ENCODE measurements at places on chromosomes 3 and 15.

DNA sequence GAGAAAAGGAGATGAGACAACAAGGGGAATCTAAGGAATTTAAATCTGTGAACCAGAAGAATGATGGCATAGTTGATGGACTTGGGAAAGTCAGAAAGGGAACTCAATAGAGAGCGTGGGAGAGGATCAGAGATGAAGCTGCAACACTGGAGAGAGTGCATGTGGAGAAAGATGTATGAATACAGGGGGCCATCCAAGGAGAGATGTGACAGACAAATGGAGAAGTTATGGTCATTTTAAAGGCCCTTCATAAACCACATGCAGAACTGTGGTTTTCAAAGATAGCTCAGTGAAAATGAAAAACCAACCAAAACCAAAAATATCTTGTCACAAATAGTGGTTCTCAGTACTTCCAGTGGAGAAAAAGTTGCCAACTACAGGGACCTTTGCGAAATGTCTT, 265.2 kb downstream of the SUCLG2 start:
- no peak for DNase-seq

DNA sequence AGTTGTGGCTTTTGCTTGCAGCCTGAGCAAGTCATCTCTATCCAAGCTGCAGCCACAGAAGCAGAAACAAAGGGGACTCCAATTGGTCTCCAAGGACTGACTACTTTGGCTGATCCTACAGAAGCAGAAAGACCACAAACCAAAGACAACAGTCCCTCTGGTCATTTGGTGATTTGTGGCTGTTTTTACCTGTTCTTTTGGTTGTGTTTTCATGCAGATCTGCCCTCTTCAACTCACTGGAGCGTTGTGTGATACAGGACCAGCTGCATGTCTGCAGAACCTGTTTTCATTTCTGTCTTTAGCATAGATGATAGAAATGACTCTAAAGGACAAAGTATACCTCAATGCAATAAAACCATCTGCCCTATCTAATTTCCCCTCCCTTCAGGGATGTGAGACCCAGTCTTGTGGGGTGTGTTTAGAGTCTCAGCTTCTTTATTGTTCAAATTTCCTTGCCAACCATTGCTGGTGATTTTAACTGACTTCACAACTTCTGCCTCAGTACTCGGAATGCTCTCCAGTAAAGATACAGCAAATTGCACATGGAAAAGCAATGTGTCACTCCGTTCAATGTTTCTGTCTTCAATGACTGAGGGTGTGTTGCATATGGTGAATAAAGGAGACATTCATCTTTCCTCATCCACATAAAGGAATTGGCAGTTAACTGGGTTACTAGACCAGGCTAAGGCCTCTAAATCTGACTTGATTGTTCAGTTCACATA, 48.9 kb upstream of the SLC7A14 start:
- no peak for DNase-seq

- no peak for DNase-seq
These were observed 31.0 kb downstream of the ENTPD3 start for GRCh38 chr3:40417845-40418543.

DNA sequence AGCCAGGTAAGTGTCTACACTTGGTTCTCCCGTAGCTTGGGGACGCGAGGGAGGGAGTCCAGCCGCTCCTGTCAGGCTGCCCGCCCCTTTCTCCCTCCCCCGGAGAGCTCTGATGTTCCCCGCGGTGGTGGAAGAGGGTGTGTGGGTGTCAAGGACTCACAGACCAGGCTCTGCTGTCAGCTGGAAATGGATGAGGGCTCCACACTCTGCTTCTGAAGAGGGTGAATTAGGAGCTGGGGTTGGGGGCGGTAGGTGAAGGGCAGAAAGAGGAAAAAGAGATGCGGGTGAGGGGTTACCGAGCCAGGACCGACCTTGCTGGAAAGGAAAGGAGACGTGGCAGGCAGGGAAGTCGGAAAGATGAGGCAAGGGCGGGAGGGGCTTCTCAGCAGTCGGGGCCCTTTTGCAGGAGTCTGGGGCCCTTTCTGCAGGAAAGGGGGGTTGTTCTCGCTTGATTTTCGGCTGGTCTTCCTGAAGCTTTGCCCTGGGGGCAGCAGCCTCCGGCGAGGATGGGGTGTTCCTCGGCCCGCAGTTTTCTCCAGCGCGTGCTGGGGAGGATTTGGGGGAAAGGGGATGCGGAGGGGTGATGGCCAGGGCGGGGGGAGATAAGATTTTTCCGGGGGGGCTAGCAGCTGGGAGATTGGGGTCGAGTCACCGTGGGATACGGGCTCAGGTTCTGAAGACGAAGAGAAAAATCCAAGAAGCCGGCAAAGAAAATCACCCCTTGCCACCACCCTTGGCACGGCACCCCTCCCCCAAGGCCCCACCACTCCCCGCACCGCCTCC, 602 bp upstream of the BAHD1 start:
- no peak for DNase-seq

- no peak for DNase-seq
These were observed 620.5 kb upstream of the TBL1XR1 start for GRCh38 chr3:177817751-177818150.

DNA sequence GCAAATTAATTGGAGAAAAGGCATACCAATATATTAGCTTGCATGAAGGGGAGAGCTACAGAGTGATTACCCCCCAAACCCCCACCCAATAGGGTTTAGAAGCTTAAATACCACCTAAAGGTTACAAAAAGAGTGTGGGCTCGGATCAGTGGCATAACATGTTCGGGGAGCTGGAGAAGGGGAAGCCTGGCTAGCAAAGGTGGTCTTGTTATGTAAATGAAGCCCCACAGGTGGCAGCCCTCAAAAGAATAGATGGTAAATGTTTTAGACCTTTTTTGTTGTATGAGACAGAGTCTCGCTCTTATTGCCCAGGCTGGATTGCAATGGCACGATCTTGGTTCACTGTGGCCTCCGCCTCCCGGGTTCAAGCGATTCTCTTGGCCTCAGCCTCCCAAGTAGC, 10.9 kb upstream of the PXK start:
- no peak for DNase-seq

- no peak for DNase-seq
These were observed 62.7 kb downstream of the TFDP2 start for GRCh38 chr3:142086581-142087090.

DNA sequence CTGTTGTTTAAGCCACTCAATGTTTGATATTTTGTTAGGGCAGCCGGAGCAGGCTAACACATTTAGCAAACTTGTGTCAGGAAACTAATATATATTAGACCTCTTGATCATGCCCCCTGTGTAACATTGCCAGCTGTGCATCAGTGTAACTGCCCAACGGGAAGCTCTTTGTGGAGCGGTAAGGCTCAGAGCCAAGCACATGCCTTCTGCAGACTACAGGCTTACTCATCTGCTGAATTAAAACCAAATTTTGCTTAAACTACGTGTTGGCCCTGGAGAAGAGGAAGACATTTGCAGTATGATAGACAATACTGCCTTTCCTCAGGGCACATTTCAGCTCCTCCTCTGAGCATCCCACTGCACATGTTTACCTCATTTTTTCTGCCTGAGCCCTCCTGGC, 50.5 kb upstream of the KCNMB2 start:
- DNase-seq, result no peak

GRCh38 chr3:21067031-21067813, 683.8 kb downstream of the ZNF385D start:
- no peak for DNase-seq

GRCh38 chr3:183920416-183920815, 35.7 kb upstream of the PARL start:
- DNase-seq, result no peak

DNA sequence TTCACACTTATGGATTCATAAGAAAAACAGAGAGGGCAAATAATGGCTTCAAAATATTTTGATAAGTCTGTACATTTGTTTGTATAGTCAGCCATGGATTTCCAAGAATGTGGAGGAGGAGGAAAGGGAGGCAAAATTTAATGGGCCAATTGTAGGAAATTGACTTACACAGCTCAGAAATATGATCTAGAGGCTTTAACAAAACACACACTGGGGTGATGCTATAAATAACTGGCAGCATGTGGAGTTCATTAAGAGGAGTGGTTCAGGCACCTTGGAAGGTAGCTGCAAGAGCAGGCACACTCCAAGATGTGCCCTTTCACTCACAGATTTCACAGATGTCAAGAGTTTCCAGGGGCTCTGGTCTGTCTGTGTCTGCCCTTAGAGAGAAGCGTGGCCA, 193.4 kb upstream of the RASGRP1 start:
- DNase-seq, result no peak

- DNase-seq, result no peak
These were observed 3.3 kb downstream of the NDUFAF3 start for GRCh38 chr3:49025005-49025792.

- no peak for DNase-seq
These were observed 229.6 kb downstream of the BBX start for GRCh38 chr3:107752202-107752990.

DNA sequence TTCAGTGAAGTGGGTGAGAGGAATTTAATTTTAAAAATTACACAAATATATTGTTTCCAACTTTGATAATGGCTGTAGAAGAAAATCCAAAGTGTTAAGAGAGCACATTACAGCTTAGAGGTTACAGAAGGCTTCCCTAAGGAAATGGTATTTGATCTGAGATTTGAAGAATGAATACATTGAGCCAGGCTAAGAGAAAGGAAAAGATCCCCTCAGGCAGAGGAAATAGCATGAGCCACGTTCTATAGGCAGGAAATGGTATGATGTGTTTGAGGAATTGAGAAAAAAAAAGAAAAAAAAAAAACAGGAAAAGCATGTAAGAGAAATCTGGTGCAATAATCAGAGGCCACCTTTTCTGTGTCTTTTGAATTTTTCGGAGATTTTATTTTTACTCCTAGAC, 48.6 kb downstream of the UNC13C start:
- no peak for DNase-seq

- DNase-seq, result no peak
These were observed 294.7 kb downstream of the ERC2 start for GRCh38 chr3:56173601-56174000.

DNA sequence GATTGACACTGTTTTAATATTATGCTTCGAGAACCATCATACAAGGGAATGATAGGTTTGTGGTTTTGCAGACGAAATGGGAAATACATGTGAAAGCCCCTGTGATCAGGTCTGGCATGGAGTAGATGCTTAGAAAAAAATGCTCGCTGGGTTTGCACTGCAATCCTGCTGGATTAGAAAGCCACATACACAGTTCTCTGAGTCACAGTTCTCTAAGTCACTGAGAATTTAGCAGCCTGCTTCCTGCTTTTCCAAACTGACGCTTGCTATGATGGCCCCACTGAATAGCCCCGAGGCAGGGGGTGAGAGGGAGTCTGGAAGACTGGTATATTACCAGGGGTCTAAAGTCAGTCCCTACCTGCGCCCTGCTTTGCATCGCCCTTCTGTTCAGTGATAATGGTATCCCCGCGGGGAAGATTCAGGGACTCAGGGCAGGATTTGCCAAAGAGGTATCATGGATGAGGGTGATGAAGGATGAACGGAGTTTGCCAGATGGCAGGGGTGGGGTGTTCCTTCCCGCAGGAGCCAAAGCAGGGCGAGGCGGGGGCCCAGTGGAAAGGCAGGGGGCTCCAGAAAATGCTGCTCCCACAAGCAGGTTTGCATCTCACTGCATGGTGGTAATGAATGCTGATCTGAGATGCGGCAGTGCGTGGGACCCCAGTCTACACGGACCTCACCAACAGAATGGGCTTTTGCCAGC, 82.3 kb downstream of the IQSEC1 start:
- no peak for DNase-seq

DNA sequence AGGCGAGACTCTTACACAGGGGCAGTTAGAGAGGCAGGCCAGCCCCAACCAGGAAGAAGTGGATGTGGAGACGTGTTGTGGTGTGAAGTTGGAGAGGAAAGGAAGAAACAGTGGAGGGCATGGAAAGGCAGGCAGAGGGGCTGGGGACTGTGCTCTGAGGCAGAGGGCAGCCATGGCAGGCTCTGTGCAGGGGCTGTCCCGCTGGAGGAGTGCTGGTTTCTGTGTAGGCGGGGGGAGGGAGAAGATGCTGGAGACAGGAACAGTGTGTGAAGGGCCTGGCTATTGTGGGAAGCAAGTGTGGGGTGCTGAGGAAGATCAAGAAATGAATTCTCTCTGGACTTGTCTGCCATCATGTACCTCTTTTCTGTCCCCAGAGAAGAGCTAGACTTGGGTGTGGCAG, 21.0 kb downstream of the SNAPC5 start:
- no peak for DNase-seq

- DNase-seq, result no peak
These were observed 96.6 kb downstream of the FHIT start for GRCh38 chr3:61154457-61155198.

DNA sequence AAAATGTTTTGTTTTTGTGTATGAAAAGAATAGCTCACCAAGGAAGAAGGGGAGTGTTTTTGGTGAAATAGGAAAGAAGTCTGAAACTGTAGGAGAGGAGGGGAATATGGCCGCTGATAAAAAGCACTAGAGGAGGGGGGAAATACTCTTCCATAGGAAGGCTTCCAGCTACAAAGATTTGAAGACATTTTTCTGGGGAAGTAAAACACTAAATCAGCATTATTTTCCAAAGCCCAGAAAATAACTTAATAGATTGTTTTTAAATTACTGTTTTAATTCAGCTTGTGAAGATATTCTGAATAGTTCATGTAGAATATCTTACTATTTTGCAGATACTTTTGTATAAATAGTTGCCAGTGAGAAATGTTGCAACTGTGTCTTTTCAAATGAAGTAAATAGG, 54.9 kb downstream of the CALML4 start:
- no peak for DNase-seq

- DNase-seq, result no peak
These were observed 110.0 kb downstream of the DGKG start for GRCh38 chr3:186251948-186252619.
